ENCODE measurements at places on chromosomes 2 and 18. TPM values are rescaled to one million over a fixed set of nuclear protein-coding genes. Genes with fewer than 3 reads are reported as not detected.
A peak's percentile ranks its signal among the peaks of the same experiment; 100 is the strongest.

- no peak overlapping the region for H3K4me3 ChIP-seq
- H3K27ac ChIP-seq, result no peak overlapping the region
- no peaks in the 10 kb centered on the region for H3K36me3 ChIP-seq
- peaks cover 3% of the 10 kb centered on the region for H3K4me1 ChIP-seq
Observed at GRCh38 chr2:119234021-119235019, 10.7 kb downstream of the STEAP3 start.

DNA sequence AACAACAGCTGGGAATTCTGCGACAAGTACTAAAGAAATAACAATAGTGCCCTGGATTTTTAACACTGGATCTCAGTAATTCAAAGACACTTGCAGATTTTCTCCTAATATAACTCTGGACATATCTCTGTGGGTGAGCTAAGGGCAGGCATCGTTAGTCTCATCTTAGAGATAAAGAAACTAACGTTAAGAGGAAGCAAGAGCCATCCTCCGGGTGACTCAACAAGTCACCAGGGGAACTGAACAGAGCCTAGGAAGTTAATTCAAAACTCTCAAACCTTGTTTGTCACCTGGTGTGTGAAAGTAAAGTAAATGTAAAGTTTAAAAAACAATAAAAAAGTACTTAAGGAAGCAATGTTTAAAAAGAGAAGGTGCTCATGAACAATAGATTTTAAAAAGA is 41.6 kb upstream of the NRP2 start:
- no peaks in the 10 kb centered on the region for H3K27me3 ChIP-seq
- H3K27ac ChIP-seq, result no peak overlapping the region
- peaks cover 8% of the 10 kb centered on the region for H3K4me1 ChIP-seq
- H3K36me3 ChIP-seq, result no peaks in the 10 kb centered on the region

- no peak for DNase-seq
- H3K27me3 ChIP-seq, result no peaks in the 10 kb centered on the region
- H3K36me3 ChIP-seq, result no peaks in the 10 kb centered on the region
- H3K27ac ChIP-seq, result no peak overlapping the region
- H3K4me1 ChIP-seq, result no peaks in the 10 kb centered on the region
Observed at GRCh38 chr2:100785626-100786296, 34.2 kb upstream of the NPAS2 start.

GRCh38 chr2:107804608-107805498 is 21.8 kb upstream of the RGPD4 start:
- H3K27ac ChIP-seq, result no peak overlapping the region
- no peak for DNase-seq
- H3K27me3 ChIP-seq, result no peaks in the 10 kb centered on the region
- H3K4me3 ChIP-seq, result no peak overlapping the region

- no peak overlapping the region for H3K27ac ChIP-seq
- H3K4me3 ChIP-seq, result no peak overlapping the region
- peak; percentile 70 for DNase-seq
- no peaks in the 10 kb centered on the region for H3K36me3 ChIP-seq
Observed at GRCh38 chr18:24514439-24514838, 54.0 kb downstream of the HRH4 start.

GRCh38 chr18:11021477-11021876 is 127.9 kb downstream of the PIEZO2 start:
- H3K27ac ChIP-seq, result no peak overlapping the region
- peaks cover 15% of the 10 kb centered on the region for H3K4me1 ChIP-seq
- no peak for DNase-seq
- H3K4me3 ChIP-seq, result no peak overlapping the region
- H3K36me3 ChIP-seq, result no peaks in the 10 kb centered on the region

DNA sequence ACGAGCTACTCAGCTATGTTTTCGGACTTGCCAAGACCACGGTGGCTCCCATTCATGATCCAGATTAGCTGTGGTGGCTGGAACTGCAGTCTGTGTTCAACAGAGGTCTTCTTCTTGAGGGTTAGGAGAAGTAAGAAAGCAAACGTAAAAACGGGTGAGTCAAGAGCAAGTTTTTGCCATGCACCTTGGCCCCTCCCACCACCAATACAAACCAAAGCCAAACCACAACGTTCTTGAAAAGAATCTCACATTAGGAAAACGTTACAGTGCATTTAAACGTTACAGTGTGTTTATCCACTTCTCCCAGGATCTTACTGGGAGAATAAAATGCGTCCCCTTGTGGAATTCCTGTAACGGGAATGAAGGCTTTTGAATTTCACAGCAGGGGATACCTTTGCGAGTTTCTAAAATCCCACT is 725 bp downstream of the FBXO48 start:
- no peaks in the 10 kb centered on the region for H3K27me3 ChIP-seq
- H3K27ac ChIP-seq, result no peak overlapping the region
- DNase-seq, result peak; percentile 57

- H3K27ac ChIP-seq, result no peak overlapping the region
- no peak for DNase-seq
- no peaks in the 10 kb centered on the region for H3K4me1 ChIP-seq
Observed at GRCh38 chr2:27724191-27724590, 47.3 kb upstream of the MRPL33 start.

- no peak overlapping the region for H3K27ac ChIP-seq
- no peaks in the 10 kb centered on the region for H3K4me1 ChIP-seq
- H3K4me3 ChIP-seq, result no peak overlapping the region
- DNase-seq, result no peak
Observed at GRCh38 chr2:144671695-144672455, 152.0 kb upstream of the ZEB2 start.

- no peaks in the 10 kb centered on the region for H3K27me3 ChIP-seq
- no peaks in the 10 kb centered on the region for H3K36me3 ChIP-seq
- H3K27ac ChIP-seq, result no peak overlapping the region
- no peak overlapping the region for H3K4me3 ChIP-seq
- no peaks in the 10 kb centered on the region for H3K4me1 ChIP-seq
Observed at GRCh38 chr2:209005371-209005770, 418.5 kb upstream of the MAP2 start.

- H3K4me1 ChIP-seq, result no peaks in the 10 kb centered on the region
- H3K4me3 ChIP-seq, result no peak overlapping the region
- H3K27me3 ChIP-seq, result no peaks in the 10 kb centered on the region
- H3K27ac ChIP-seq, result no peak overlapping the region
- peaks cover 94% of the 10 kb centered on the region for H3K36me3 ChIP-seq
- DNase-seq, result no peak
Observed at GRCh38 chr2:53880756-53881155, 21.0 kb upstream of the GPR75 start.

DNA sequence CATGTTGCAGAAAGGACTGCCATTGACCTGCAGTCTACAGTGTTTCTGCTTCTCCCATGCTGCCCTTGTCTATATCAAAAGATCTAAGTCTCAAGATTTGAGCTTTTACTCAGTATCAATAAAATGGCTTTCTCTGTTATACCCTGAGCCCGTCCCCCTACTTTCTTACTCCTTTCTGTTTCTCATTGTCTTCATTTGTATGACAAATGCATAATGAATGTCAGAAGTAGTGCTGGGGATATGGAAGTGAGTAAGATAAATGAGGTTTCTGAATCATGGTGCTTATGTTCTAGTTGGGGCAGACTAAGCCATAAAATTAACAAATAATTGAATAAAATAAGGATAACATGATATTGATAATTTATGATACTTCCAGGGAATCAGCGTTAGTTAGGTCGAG is 128.6 kb downstream of the PARD3B start:
- H3K27ac ChIP-seq, result no peak overlapping the region
- no peaks in the 10 kb centered on the region for H3K27me3 ChIP-seq
- no peak overlapping the region for H3K4me3 ChIP-seq
- H3K4me1 ChIP-seq, result peaks cover 7% of the 10 kb centered on the region
- no peaks in the 10 kb centered on the region for H3K36me3 ChIP-seq
- no peak for DNase-seq

GRCh38 chr2:224776795-224777558 is 60.8 kb upstream of the CCDC195 start:
- no peaks in the 10 kb centered on the region for H3K4me1 ChIP-seq
- no peaks in the 10 kb centered on the region for H3K27me3 ChIP-seq
- H3K27ac ChIP-seq, result no peak overlapping the region
- no peak for DNase-seq
- no peak overlapping the region for H3K4me3 ChIP-seq
- no peaks in the 10 kb centered on the region for H3K36me3 ChIP-seq

GRCh38 chr2:229196448-229196847 is 74.6 kb downstream of the PID1 start:
- no peaks in the 10 kb centered on the region for H3K27me3 ChIP-seq
- H3K36me3 ChIP-seq, result no peaks in the 10 kb centered on the region
- DNase-seq, result no peak
- H3K27ac ChIP-seq, result no peak overlapping the region
- H3K4me1 ChIP-seq, result no peaks in the 10 kb centered on the region

DNA sequence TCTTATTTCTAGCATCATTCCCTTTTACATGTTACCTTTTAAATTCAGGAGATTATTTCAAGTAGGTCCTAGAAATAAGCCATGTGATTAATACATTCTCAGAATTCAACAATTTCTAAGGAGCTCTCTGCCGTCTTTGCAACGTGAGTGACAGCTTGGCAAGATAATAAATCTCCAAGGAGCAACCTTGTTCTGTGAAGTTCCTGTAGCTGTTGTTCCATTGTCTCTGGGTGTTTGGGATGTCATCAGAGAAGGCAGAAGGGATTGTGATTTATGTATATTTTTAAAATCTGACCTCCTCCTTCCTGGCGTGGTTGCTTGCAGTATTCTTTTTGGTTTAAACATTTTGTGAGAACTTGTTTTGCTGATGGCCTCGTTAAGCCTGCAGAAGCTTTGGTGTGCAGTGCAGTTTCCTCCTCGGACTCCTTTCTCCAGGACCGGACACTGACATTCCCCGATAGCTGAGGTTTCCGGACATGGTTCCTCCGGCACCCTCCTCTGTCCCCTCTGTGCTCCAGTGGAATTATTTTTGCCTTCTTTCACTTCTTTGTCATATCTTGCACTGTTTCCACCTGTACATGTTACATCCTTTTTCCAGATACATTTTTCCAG is 33.7 kb downstream of the RAMP1 start:
- no peaks in the 10 kb centered on the region for H3K27me3 ChIP-seq
- no peak overlapping the region for H3K4me3 ChIP-seq
- H3K36me3 ChIP-seq, result no peaks in the 10 kb centered on the region
- no peak overlapping the region for H3K27ac ChIP-seq

- no peaks in the 10 kb centered on the region for H3K27me3 ChIP-seq
- no peak overlapping the region for H3K4me3 ChIP-seq
- peaks cover 5% of the 10 kb centered on the region for H3K4me1 ChIP-seq
- no peak for DNase-seq
- no peaks in the 10 kb centered on the region for H3K36me3 ChIP-seq
- H3K27ac ChIP-seq, result no peak overlapping the region
Observed at GRCh38 chr2:204533629-204534370, 11.5 kb upstream of the PARD3B start.

DNA sequence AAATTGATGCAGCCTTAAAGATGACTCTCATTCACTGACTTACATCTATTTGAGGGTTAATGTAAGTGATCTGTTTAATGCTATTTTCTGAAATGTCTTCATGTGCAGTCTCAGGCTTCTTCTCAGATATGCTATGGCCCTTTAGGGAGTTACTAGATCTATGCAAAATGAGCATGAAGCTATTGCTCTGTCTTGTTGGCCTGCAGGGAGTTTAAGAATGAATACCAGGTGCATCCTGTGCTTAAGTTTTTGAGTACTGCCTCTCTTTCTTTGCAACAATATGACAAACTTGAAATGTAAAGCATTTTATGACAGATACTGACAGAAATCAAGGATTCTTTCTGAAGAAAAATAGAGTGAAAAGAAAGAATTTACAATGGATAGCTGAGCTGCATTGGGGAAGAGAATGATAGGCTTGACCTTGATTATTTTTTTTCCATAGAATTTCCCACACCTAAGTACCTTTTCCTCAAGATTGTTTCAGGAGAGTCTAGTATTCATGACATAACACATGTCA is 1058.3 kb upstream of the TMEFF2 start:
- no peaks in the 10 kb centered on the region for H3K27me3 ChIP-seq
- no peaks in the 10 kb centered on the region for H3K36me3 ChIP-seq
- no peaks in the 10 kb centered on the region for H3K4me1 ChIP-seq
- no peak overlapping the region for H3K27ac ChIP-seq

DNA sequence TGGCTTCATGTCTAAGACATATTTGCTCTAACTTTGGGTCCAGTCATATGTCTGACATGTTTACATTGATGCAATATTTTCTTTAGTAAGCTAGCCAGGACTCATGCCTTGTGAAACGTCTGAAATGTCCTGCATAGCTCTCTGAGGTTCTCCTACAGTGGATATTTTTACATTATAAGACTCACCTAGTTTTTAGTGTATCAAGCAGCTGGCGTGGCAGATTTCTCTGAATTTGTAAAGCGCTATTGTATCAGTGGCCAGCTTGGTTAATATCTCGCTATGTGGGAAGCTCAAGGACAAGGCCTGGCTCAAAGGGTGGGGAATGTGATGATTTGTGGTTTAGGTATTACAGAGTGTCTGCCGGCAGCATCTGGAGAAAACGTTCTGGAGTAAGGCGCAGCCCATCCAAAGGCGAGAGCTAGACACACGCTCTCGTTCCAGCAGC is 164.3 kb downstream of the LTBP1 start:
- H3K27me3 ChIP-seq, result no peaks in the 10 kb centered on the region
- DNase-seq, result no peak
- H3K36me3 ChIP-seq, result no peaks in the 10 kb centered on the region
- no peaks in the 10 kb centered on the region for H3K4me1 ChIP-seq

DNA sequence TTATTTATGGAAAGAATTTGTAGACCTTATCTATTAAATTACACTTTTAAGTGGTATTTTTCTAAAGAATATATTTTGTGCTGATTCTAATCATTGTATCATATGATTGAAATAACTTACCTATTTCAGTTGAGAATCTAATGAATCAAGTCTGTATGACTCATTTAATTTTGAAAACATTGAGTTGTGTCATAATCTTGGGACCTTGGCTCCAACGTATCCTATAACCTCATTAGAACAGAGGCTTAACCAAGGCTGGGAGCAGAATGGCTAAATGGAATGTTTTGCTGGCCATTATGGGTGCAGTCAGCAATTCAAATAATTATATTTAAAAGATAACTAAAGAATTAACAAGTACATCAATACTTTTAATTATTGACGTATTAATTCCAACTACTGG is 19.6 kb upstream of the GULP1 start:
- no peaks in the 10 kb centered on the region for H3K36me3 ChIP-seq
- no peak overlapping the region for H3K27ac ChIP-seq
- no peaks in the 10 kb centered on the region for H3K4me1 ChIP-seq
- no peaks in the 10 kb centered on the region for H3K27me3 ChIP-seq

GRCh38 chr18:54020156-54020745 is 204.2 kb downstream of the MBD2 start:
- H3K4me3 ChIP-seq, result no peak overlapping the region
- no peak for DNase-seq

Gene DCC
- 0.34 TPM for total RNA-seq

Gene PPM1G
- 129 TPM for total RNA-seq
